Right lung (tissue), 10 donors: ENCODE measurements at places on chromosomes 11 and 22. TPM values are rescaled to one million over a fixed set of nuclear protein-coding genes. Genes with fewer than 3 reads are reported as not detected.

The MS4A14 gene
- 0.95 TPM for polyA plus RNA-seq

DNA sequence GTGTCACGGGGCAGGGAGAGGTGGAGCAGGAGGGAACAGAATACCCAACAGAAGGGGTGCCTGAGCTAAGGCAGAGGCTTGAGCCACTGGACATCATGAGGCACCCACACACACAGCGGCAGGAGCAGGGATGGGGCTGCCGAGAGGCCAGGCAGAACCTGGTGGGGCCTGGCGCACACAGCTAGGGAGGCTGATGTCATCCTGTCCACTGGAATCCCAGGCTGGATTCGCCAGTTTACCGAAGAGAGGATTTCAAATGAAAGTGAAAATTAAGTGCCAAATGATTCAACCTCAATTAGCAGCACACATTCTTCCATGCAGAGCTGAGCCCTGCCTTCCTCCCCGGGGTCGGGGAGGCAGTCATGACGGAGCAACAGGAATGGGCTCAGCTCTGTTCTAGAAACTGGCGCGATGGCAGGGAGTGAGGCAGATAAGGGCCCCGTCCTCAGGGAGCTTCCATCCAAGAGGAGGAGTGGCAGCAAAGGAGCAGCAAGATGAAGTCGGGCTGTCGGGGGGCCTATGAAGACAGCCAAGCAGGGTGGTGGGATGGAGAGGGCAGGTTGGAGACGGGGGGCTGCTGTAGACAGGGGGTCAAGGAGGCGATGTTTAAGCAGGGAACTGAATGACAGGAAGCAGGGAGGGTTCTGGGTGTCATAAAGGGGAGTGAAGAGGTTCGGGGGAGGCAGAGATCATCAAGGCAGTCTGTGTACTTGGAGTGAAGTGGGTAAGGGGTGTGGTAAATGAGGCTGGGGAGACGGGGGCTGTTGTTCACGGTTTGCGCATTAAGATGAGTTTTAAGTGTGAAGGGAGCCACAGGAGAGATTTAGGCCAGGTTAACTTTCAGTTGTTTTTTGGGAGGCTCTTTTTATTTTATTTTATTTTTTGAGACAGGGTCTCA, 6.4 kb downstream of the RAC2 start:
- no peak for DNase-seq

DNA sequence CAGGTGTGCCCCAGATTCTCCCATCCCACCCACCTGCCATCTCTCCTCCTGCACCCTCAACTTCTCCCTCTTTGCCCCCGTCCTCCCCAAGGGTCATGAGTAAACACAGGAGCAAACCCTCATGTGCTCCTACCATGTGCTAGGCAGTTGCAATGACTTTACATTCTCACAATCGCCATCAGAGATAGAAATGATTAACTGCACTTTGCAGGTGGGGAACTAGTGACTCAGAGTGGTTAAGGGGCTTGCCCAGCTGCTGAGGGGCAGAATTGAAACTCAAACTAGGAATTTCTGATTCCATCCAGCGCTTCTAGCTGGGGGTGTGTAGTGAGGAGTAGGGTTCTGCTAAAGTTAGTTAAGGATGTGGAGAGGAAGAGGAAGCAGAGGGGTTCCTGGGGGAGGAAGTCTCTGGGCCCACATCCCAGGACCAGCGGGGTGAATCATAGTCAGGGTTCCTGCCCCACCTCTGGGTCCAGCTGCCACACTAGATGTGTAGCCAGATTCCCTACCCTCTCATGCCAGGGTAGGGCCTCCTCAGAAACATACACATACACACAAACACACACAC, 16.0 kb upstream of the PRG2 start:
- DNase-seq: no peak

GRCh38 chr11:92482492-92483060, 258.0 kb downstream of the FAT3 start:
- no peak for DNase-seq

GRCh38 chr11:22666325-22666687, at the start of gene GAS2:
TSS of gene GAS2 (plus strand) at chr11:22666611. CDS start at chr11:22674870, 8,259 bp downstream.
- peak; percentile 35 for DNase-seq

The MS4A3 gene
- polyA plus RNA-seq: 1.4 TPM

GRCh38 chr11:8638300-8638699, 44.2 kb downstream of the TRIM66 start:
- no peak for DNase-seq

DNA sequence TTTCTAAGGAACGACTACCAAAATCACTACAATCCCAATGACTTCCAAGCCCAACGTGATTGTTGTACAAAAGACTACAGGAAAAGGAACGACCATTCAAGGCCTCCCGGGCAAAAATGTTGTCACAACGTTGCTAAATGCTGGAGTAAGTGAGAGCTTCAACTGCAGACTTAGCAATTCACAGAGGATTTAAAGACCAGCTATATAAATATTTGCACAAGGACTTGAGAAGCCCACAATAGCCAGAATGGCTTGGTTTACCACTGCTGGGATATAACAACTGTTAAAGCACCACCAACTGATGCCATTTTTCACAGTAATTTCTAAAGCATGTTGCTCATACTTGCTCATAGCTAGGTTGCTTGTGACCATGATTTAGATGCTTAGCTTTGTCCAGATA, 78.3 kb downstream of the EMSY start:
- DNase-seq: no peak

DNA sequence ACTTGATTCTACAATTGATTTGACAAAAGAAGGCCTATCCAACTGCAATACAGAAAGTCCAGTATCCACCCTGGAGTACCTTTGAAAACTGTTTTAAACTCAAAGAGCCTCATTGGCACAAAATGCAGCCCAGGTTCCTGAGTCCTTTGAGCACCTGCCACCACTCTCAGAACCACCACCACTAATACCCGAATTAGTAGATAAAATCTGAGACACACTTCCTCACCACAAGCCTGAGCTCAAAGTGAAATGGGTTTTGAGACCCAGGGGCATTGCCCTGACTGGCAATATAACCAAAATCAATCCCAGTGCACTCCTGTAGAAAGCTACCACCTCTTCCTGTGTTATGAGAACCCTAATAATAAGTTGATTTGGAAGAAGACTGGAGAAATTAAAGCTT, 215.7 kb downstream of the CSNK2A3 start:
- DNase-seq: no peak

DNA sequence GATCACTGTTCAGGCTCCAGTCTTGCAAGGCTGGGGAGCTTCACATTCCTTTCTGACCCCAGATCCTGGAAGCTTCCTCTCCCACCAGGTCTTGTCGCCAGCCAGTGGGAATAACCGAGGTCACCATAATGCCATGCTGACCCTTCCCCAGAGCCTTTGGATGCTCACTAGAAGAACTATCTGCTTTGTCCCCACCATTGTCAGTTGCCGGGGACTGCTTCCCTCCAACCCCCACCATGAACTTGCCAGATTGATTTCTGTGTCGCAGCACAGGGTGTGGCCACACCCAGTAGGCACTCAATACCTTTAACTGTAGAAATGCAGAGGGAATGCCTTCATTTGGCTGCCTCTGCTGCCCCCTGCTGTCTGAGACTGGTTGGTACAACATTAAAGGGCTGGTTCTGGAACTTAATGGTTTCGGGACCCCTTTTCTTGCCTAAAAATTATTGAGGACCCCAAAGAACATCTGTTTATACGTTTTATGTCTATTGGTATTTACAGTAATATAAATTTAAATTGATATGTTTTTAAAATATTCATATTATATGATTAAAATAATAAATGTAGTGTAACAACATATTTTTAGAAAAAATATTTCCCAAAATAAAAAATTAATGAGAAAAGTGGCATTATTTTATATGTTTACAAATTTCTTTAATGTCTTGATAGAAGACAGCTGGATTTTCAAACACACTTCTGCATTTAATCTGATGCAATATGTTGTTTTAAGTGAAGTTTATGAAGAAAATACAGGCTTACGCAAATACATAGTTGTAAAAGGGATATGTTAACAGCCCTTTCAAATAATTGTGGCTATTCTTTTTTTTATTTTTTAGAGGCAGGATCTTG, 6.7 kb upstream of the GDPD5 start:
- DNase-seq: peak; percentile 41

DNA sequence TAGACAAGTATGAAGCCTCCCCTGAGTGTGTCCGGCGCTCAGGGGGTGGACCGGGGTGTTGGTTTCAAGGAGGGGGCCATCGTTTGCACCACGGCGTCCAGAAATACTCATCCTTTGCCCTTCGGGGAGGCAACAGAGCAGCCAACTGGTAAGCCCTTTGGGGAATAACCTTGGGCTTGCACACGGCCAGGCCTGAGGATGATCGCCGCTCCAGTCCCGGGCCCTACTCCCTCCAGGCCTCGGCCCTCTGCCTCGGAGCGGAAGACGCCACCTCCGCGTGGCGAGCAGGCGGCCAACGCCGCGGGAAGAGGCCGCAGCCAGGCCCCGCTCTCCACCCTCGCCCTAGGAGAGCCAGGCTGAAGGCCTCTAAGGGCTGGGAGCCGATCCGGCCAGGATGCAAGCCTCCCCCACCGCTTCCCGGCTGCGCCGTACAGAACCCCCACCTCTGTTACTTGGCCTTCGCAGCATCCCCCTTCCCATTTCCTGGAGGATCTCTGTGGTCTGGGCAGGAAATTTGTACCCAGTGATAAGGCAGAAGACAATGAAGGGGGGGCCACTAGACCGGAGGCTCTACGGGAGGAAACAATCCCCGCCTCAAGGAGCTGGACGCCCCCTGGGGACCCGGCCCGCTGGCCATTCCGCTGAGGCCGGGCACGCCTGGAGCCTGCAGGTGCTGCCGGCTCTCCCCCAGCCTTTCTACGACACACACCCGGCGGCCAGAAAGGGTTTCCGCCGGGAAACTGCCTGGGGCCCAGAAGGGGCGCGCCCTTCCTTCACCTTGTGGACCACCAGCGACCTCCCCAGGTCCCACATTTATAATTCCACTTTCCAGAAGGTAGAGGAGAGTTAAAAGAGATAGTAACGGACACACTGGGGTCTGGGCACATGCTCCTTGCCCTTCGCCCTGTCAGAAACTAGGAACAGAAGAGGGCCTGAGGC, 2.6 kb downstream of the ESAM start:
- DNase-seq: no peak

DNA sequence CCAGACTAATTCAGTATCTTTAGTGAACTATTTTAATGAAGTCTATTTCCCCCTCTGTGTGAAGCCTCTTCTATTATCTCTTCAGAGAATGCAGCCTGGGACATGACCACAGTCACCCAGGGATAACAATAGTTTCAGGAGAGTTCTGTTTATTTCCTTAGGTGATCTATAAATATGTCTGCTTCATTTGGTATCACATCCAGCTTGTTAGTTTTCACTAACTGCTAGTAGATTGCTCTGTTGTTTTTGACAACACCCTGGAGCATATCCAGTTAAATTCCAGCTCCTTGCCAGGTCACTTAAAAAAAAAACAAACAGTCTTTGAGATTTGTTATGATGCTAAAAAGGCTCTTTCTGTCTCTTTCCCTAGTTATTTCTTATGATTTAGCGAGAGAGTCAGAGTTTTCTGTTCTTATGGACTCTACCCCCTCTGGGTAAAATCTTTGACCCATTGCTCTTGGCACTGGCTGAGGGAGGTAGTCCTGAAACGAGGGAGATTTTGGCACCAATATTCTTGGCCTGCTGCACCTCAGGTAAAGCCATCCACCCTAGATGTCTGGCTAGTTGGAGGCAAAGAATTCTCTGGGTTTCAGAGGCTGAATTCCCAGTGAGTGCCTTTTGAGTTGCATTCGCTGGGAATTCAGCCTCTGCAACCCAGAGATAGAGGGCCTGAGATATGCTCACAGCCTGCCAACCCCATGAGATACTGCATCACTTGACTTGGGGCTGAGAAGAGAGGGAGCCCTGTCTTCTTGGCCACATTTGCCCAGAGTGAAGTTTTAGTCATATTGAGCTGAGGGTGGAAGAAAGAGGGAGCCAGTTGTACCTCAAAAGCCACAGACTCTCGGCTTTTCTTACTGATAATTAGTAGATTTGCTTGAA, 159.1 kb downstream of the PGR start:
- DNase-seq: peak; percentile 18

DNA sequence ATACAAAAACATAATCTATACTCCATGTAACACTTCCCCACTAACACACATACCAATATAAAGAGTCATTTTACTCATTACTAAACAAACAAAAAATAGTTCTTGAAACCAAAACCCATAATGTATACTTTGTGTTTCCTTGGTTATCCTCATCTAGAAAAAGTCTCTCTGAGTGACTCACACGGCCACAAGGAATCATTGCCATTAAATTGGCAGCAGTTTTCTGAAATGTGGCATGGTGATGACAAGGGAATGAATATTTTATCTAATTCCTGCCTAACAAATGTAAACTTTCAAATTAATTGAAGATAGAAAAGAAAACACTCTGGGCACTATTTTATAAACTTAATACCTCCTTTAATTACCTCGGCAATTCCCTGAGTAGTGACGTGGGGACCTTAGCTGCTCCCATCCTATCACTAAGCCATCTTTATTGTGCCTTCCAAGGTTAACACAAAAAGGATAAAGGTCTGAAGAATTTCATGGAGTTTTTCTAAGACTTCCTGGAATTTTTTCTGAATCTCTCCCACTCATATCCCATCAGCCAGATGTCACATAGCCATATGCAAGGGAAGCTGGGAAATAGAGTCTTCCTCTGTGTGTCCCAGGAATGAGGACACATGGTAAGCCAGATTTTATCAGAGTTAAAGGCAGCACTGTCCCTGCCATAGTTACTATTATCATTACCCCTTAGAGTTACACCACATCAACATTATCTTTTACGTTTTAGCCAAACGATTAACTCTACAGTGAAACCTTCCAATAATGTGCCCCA, 857.2 kb upstream of the TENM4 start:
- DNase-seq: no peak

- DNase-seq: no peak
Measured at GRCh38 chr22:43658823-43659222, 153.3 kb downstream of the EFCAB6 start.

The NDUFV1 gene
- polyA plus RNA-seq: 174 TPM

- no peak for DNase-seq
Measured at GRCh38 chr11:78432058-78432515, 14.5 kb upstream of the GAB2 start.

The WNT11 gene
- 44.6 TPM for polyA plus RNA-seq

GRCh38 chr11:126115127-126115495, 52.4 kb upstream of the CDON start:
- no peak for DNase-seq

The C11orf16 gene
- 6.9 TPM for polyA plus RNA-seq

The CLDN5 gene
- polyA plus RNA-seq: 69.5 TPM

DNA sequence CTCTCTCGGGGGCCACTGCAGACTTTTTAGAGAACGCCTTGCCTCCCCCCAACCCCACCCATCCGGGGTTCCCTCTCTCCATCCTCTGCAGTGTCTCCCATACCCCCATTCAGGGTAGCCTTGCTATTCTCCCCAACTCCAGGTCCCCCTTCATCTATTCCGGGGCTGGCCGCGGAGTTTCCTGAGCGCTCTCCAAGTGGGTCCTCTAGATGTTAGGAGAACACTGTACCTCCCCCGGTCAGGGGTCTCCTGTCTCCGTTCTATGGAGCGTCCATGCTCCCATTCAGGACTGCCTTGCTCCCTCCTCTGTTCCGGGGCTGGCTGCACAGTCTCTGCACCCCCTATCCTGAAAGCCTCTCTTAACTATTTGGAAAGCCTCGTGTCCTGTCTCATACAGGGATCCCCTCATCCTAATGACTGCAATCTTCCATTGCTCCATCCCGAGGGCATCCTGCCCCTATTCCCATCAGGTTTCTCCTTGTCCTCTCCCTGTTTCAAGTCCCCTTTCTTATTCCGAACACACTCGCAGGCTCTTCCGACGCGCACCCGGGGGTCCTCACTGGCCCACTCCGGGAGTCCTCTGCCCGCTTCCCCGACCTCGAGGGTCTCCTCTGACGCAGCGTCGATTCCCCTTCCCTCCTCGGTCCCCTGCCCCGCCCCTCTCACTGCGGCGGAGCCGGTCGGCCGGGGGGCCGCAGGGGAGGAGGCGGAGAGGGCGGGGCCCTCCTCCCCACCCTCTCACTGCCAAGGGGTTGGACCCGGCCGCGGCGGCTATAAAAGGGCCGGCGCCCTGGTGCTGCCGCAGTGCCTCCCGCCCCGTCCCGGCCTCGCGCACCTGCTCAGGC, at the start of gene NEFH:
NEFH (plus strand) TSS at position 802 of the 845 bp plus-strand sequence. CDS start 45 bp downstream, outside the sequence.
- DNase-seq: no peak
